ENCODE measurements at places on chromosomes 5 and 9.
A peak's percentile ranks its signal among the peaks of the same experiment; 100 is the strongest.

DNA sequence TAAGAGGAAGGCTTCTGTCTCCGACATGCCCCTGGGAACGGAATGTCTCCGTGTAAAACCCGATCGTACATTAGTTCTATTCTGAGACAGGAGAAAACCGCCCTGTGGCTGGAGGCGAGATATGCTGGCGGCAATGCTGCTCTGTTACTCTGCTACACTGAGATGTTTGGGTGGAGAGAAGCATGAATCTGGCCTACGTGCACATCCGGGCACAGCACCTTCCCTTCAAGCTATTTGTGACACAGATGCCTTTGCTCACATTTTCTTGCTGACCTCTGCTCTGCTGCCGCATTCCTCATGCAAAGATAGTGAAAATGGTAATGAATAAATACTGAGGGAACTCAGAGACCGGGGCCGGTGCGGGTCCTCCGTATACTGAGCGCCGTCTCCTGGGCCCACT is 2.2 kb upstream of the DPP7 start:
- no peak for DNase-seq

DNA sequence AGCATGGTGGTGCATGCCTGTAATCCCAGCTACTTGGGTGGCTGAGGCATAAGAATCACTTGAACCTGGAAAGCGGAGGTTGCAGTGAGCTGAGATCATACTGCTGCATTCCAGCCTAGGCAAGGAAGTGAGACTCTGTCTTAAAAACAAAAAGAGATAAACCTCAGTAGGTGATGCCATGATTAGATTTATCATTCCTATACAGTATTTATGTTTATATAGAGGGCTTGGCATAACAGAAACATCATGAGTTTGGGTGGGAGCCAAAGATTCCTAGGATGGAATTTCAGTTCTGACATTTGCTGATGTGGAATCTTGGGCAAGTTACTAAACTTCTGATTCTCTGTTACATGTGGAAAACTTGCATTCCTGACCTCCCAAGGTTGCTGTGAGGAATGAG is 22.3 kb downstream of the RFK start:
- peak; percentile 44 for DNase-seq

DNA sequence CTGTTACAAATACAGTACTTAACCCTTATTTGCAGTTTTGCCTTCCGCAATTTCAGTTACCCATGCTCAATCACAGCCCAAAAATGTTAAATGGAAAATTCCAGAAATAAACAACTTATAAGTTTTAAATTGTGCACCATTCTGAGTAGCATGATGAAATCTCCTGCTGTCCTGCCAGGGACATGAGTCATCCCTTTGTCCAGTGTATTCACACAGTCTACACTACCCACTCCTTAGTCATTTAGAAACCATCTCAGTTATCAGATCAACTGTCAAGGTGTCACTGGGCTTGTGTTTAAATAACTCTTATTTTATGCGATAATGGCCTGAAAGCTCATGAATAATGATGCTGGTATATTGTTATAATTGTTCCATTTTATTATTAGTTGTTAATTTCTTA is 95.8 kb downstream of the PLCXD3 start:
- DNase-seq = peak; percentile 91

DNA sequence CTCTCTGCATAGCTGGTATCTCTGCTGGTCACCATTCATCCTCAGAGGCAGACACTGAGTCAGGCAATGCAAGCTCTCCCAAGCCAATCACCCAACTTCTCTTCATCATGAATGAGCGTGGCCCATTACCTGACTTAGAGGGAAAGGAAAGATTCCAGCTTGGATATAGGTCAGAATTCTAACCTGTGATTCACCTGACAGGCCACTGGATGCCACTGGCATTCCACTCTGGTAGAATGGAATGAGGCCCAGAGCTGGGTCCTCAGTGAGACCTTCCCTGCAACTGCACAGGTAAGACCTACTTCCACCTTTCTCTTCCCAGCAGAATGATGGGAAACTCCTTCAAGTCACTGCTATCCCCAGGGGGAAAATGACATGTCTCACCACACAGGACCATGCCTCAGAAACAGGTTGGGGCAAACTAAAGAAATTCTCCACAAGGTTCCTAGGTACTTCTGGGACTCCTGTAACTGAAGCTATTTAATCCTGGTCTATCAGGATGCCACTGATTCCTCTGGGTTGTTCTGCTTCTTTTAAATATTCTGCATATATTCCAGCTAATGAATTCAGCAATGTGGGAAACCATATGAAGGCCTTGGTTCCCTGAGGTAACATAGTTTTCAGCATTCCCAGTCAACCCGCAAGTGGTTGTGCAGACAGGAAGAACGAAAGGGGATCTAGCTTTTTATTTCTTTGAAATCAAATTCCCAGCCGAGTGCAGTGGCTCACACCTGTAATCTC is 62.0 kb downstream of the SUSD1 start:
- peak; percentile 6 for DNase-seq

GRCh38 chr9:29160763-29161353 is 1587.6 kb upstream of the C9orf72 start:
- no peak for DNase-seq
